Hematopoietic multipotent progenitor cell treated with erythropoietin and hydrocortisone succinate and interleukin-3 and kit ligand, for 4 days (in vitro differentiated cells): ENCODE measurements at places on chromosomes 6 and 20.

- DNase-seq, result peak; percentile 14
These were observed 672 bp upstream of the UBE2V1 start for GRCh38 chr20:50113420-50114224.

DNA sequence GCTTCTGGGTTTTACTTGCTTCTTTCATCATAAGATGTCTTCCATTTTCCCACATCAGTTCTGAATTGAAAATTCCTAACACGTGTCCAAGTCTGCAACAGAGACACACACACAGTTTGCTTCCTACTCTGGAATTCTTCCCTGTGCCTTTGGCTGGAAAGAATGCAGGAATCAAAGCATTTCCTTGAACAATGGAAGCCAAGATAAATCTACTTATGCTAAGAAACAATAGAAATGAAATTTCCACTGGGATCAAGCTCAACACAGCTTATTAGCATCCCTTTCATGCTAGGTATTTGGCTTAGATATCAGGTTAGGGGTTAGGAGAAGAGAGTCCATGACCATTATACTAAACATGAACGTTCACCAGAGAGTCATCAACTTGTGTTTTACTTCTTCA is 101.1 kb upstream of the SCAF8 start:
- no peak for DNase-seq

DNA sequence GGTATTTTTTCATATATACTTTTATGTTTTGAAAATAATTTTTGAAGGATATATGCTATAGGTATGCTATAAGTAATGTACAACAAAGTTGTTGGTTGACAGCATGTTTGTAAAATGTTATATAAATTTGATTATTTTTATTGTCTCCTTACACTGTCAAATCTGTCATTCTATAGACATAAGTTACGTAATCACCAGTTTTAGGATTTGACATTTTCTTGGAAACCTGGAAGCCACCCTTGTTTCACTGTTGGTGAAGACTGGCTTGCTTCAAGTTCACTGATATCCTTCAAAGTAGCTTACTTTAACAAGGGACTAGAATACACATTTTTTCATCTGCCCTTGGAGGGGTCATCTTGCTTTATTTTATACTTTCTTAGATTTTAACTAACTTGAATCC is 1288.6 kb upstream of the EYS start:
- DNase-seq, result no peak

GRCh38 chr6:169934699-169935347 is 183.4 kb downstream of the ERMARD start:
- no peak for DNase-seq

- no peak for DNase-seq
These were observed 133.0 kb upstream of the ATXN1 start for GRCh38 chr6:16894301-16894700.

DNA sequence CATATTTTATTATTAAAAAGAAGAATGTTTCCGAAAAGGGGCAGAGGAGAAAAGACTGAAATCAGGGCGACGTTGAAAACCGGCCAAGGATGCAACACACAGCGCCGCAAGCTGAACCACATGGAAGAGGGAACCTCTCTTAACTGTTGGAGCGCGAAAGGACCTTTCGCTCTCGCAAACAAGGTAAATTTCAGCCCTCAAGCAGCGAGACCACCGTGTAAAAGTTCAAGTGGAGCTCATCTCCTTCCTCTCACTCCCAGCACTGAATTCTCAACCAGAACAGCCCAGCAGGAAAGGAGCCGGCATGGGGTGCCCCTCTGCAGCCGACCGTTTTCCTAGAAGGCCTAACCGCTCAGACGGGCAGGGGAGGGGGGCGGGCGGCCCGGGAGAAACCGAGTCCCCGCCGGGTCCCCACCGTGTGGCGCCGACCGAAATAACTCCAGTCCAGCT is 621 bp downstream of the GPR63 start:
- DNase-seq, result peak; percentile 51

DNA sequence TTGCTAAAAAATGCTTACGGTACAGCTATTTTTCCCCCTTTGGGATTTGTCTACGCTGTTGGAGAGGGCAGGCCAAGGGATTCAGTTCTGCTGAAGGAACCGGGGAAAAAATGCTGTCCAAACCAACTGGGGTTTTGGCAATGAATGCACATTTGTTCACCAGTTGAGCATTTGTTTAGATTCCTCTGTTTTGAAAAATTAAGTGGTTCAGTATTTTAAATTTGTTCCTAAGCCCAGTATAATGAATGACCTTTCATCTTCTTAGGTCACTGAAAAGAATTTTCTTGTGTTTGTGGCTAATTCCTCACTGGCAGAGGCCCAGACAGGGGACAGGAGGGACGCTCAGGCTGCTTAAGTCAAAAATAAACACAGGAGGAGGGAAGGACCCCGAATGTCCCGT is 10.8 kb upstream of the EYA2 start:
- no peak for DNase-seq

DNA sequence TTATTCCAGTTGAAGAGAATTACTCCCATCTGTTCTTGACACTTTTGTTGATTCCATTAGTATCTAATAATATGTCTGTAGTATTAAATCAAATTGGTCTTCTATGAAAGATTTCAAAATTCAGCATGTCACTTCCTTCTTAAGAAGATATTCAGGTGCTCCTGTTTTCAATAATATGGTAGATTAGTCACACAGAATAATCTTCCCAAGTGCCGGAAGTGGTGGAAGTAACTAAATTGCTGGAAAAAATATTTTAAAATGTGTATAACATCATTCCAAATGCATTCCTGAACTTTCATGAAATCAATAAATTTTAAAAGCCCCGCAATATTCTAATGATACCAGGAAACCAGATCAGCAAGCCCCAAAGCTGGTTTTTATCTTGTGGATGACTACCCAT is 281.3 kb downstream of the EPM2A start:
- no peak for DNase-seq

DNA sequence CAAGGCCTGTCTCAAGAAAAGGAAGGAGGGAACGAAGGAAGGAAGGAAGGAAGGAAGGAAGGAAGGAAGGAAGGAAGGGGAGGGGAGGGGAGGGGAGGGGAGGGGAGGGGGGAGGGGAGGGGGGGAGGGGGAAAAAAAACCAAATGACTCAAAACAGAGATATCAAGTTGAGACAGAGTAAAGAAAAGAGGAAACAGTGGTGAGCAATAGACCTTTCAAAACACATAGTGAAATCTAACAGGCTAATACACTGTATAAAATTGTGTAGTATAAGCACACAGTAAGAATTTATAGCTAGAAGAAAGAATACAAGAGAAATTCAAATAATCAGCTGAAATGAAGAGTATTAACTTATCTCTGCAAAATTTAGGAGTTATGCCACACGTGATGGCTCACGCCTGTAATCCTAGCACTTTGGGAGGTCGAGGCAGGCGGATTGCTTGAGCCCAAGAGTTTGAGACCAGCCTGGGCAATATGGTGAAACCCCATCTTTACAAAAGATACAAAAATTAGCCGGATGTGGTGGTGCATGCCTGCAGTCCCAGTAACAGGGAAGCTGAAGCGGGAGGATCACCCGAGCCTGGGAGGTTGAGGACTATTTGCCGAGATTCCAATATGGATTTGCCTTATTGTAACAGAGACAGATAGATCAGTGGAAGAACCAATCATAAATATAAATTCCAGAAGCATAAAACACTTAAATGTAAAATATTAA is 123.2 kb downstream of the PRND start:
- DNase-seq, result peak; percentile 73
